Body of pancreas (tissue), 4 donors: ENCODE measurements at places on chromosomes 16 and 17. TPM values are rescaled to one million over a fixed set of nuclear protein-coding genes. Genes with fewer than 3 reads are reported as not detected.
A peak's percentile ranks its signal among the peaks of the same experiment; 100 is the strongest.

GRCh38 chr16:48525201-48526057 lies 84.6 kb downstream of the N4BP1 start:
- DNase-seq: no peak
- no peaks in the 10 kb centered on the region for H3K4me1 ChIP-seq
- H3K36me3 ChIP-seq: no peaks in the 10 kb centered on the region
- H3K4me3 ChIP-seq: no peak overlapping the region

DNA sequence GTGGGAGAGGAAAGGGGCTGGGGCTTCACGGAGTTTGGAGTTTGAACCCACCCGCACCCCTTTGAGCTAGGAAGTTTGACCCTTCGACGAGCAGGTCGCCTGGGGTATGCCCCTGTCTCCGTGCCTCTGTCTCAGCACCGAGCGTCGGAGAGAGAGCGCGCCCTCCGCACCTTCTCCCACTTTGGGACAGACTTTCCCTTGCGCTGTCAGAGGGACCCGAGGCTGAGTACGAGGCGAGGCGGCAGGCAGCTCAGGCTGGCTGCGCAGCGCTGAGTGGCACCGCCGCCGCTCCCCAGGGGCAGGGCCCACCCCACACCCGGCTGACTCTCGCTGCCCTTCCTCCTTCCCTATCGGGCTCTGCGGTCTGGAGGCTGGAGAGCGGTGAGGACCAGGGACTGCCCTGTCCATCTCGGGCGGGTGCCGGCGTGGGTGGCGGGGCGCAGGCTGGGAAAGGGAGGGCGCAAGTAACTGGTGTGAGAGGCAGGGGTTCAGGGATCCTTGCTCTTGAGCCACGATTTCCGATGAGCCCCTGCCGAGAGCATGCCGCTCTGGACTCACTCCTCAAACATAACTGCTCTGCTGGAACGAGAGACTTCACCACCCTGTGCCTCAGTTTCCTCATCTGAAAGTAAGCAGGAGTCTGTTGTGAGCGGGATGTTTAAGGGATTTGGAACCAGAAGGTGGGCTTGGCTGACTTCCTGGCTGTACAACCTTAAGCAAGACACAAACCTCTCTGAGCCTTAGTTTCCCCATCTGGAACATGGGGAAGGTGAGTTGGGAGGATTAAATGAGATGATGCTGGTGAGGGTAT lies 981 bp downstream of the BEAN1 start:
- no peak overlapping the region for H3K4me3 ChIP-seq
- peaks cover 16% of the 10 kb centered on the region for H3K4me1 ChIP-seq
- H3K27me3 ChIP-seq: no peaks in the 10 kb centered on the region
- no peaks in the 10 kb centered on the region for H3K36me3 ChIP-seq
- H3K27ac ChIP-seq: no peak overlapping the region

DNA sequence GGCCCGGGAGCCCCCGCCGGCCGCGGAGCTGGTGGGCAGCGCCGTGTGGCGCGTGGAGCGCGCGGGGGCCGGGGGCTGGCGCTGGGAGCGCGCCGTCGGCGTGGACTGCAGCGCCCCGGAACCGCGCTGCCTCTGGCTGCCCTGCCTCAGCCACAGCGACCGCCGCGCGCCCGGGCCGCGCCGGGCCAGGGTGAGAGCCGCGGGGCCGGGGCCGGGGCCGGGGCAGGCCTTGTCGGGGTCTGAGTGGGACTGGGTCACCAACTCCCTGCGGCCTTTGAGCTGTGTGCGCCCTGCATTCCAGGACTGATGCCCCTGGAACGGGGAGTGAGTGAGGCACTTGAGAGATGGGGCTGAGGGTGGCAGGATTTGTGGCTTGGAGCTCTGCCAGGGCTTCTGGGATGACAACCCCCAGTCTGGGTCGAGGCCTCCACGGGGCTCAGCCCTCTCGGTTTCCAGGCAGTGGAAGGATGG lies 25.7 kb downstream of the ARHGAP23 start:
- no peak for DNase-seq
- no peak overlapping the region for H3K27ac ChIP-seq
- no peaks in the 10 kb centered on the region for H3K36me3 ChIP-seq
- peaks cover 4% of the 10 kb centered on the region for H3K27me3 ChIP-seq
- no peaks in the 10 kb centered on the region for H3K4me1 ChIP-seq

GRCh38 chr16:87233928-87234327 lies 83.3 kb downstream of the C16orf95 start:
- no peak for DNase-seq
- H3K4me3 ChIP-seq: no peak overlapping the region
- H3K36me3 ChIP-seq: no peaks in the 10 kb centered on the region
- H3K27me3 ChIP-seq: no peaks in the 10 kb centered on the region

DNA sequence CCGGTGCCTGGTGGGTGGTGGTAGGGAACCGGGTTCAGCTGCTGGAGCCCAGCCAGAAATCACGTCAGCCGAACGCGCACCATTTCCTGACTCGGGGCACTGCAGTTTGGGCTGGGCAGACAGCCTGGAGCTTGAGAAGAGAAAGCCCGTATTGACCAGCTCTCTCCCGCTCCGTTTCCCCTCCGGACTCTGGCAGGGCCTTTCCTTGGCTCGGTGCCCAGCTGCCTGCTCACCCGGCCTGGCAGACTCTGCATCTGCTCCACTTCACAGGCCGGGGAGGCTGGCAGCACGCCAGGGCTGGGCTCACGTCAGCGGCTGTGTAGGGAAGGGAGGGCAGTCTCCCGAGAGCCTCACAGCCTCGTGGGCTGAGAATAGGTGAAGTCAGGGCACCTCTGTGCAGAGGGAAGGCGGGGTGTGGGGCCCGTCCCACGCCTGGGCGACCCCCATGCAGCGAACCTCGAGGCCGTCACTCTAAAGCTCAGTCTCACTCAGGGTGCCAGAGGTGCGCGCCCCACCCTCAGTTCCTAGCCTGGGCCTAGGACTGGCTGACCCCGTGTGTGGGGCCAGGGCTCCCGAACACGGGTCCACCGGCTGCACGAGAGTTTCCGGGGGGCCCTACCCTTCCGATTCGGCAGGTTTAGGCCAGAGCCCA lies 59.1 kb downstream of the OR1D5 start:
- H3K4me3 ChIP-seq: no peak overlapping the region
- no peaks in the 10 kb centered on the region for H3K36me3 ChIP-seq
- peak; percentile 100 for DNase-seq
- peak overlapping the region; percentile 97 for H3K27ac ChIP-seq
- no peaks in the 10 kb centered on the region for H3K27me3 ChIP-seq

- H3K27ac ChIP-seq: peak overlapping the region; percentile 77
- peak; percentile 49 for DNase-seq
- H3K27me3 ChIP-seq: no peaks in the 10 kb centered on the region
- no peaks in the 10 kb centered on the region for H3K36me3 ChIP-seq
- peaks cover 69% of the 10 kb centered on the region for H3K4me1 ChIP-seq
Observed at GRCh38 chr17:81334391-81334901, 39.3 kb upstream of the SLC38A10 start.

DNA sequence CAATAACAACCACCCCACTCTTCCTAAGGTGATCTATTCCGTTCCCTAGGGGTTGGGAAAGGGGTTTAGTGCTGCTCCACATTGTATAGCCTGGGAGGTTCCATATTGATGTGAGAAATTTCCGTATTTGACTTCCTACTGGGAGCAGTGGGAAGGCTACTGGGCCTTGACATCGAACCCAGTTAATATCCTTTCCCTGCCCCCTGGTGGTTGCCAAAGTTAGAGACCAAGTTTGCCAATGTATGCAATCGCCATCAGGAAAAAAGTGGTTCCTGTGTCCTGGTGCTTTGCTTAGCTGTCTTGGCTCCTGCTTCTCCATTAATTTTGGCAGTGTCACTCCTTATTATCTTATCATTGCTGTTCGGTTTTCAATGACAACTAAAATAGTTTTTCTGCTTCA lies 914.9 kb downstream of the KCNJ2 start:
- no peaks in the 10 kb centered on the region for H3K27me3 ChIP-seq
- H3K27ac ChIP-seq: no peak overlapping the region
- H3K4me1 ChIP-seq: no peaks in the 10 kb centered on the region
- H3K36me3 ChIP-seq: no peaks in the 10 kb centered on the region
- no peak overlapping the region for H3K4me3 ChIP-seq

Gene TBC1D3K
- not detected for total RNA-seq

Gene KRT20
- total RNA-seq: not detected

- no peaks in the 10 kb centered on the region for H3K36me3 ChIP-seq
- no peak for DNase-seq
Observed at GRCh38 chr16:54538276-54538675, 251.7 kb upstream of the IRX3 start.

GRCh38 chr16:26129997-26130396 lies 438.2 kb downstream of the HS3ST4 start:
- H3K27me3 ChIP-seq: no peaks in the 10 kb centered on the region
- no peak for DNase-seq
- peaks cover 5% of the 10 kb centered on the region for H3K4me1 ChIP-seq
- H3K36me3 ChIP-seq: no peaks in the 10 kb centered on the region
- H3K27ac ChIP-seq: no peak overlapping the region

- no peaks in the 10 kb centered on the region for H3K27me3 ChIP-seq
- DNase-seq: no peak
- peaks cover 10% of the 10 kb centered on the region for H3K4me1 ChIP-seq
- no peak overlapping the region for H3K4me3 ChIP-seq
- no peaks in the 10 kb centered on the region for H3K36me3 ChIP-seq
- no peak overlapping the region for H3K27ac ChIP-seq
Observed at GRCh38 chr17:82204831-82205719, 7.6 kb downstream of the CCDC57 start.

Gene CD300H
- total RNA-seq: not detected

GRCh38 chr16:3587547-3588110 lies 10.4 kb upstream of the NLRC3 start:
- H3K27me3 ChIP-seq: no peaks in the 10 kb centered on the region
- H3K4me3 ChIP-seq: no peak overlapping the region
- no peak overlapping the region for H3K27ac ChIP-seq
- DNase-seq: no peak
- no peaks in the 10 kb centered on the region for H3K4me1 ChIP-seq
- H3K36me3 ChIP-seq: no peaks in the 10 kb centered on the region
